ENCODE measurements at places on chromosomes 3 and 15.

DNA sequence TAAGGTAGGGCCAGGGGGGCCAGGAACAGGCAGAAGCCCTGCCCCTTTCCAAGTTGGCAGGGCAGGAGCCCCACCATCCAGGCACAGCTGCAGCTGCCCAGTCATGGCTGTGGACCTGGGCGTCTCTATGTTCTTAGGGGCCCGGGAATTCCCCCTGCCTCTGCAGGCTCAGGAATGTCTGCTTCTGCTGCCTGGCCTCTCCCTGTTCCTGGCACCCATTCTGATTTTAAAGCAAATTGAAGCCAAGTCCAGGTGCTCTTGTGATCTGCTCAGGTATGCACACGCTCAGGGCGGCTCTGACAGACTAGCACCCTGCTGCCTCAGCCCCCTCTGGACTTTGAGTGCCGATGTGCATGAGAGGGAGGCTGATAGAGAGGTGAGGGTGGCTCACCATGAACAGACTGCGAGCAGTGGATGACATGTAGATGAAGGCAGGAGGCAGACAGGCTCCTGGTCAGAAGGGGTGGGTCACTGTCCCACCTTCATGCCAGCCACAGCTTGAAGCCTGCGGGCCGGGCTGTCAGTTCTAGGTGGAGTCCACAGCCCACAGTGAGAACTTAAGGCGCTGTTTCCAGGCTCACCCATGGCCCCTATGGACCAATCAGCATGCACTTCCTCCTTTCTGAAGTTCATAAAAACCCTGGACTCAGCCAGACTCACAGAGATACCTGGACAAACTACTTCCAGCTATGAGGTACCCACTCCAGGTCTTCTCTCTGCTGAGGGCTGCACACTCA, 747.8 kb upstream of the GBE1 start:
- no peak for DNase-seq

DNA sequence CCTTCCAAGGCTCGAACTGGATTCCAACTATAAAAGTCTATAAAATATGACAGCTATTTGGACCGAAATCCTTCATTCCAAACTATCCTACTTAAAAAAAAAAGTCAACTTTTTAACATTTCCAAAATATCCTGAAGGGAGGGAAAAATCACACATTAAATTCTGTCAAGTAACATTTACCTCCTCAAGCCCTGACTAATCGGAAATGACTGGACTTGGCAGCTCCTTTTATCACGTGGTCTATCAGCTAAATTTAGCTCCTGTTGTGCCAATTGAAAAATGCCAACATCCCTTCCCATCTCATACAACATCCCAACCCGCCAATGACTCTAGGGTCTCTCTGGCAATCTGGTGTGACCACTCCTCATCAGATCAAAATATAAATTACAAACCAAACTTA, 297.9 kb downstream of the FHIT start:
- no peak for DNase-seq

GRCh38 chr3:53022647-53023046, 23.2 kb downstream of the SFMBT1 start:
- no peak for DNase-seq

- no peak for DNase-seq
These were observed 35.9 kb downstream of the EOGT start for GRCh38 chr3:68977486-68978167.

- no peak for DNase-seq
These were observed 5.4 kb downstream of the CHRNA5 start for GRCh38 chr15:78570710-78571109.

GRCh38 chr3:37499061-37499785, 324.8 kb upstream of the LRRFIP2 start:
- DNase-seq, result no peak

- DNase-seq, result peak; percentile 97
These were observed 17.2 kb upstream of the USP3 start for GRCh38 chr15:63487076-63487757.

DNA sequence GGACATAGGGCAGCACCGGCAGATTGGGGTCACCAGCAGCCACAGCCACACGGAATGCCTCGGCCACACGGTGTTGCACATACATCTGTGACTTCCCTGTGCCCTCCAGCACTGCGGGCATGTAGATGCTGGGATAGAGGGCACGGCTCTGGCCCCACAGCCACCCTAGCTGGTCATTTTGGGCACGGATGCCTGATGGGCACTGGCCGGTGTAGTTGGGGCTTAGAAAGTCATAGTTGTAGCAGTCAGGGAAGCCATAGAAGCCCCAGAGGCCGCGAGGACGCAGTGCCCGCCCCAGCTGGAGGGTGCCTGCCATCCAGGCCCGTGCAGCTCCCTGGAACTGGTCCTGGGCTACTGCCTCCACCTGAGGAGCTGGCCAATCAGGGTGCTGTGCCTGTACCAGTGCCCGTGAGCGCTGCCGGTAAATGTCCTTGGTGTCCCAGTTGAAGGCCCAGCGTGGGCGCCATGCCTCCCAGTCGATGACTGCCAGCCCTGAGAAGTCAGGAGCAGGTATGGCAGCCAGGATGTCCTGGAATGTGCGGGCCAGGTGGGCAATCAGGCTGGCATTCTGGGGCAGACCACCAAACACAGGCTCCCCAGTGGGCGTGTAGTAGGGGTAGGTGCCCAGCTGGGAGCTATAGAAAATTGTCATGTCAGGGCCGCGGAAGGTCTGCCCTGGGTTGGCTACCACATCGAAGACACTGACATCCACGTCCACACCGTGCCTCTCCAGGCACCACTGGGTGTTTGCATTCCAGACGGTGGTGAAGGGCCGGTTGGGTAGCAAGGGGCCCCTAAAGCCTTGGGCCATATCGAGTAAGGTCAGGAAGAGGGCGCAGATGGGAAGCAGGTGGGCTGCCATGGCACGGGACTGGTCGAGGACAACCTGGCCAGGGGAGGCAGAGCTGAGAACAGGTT, 1.0 kb downstream of the HYAL1 start:
- DNase-seq, result no peak

Measured in tibial nerve (tissue), 4 donors.